ENCODE measurements at places on chromosomes 11 and 22. TPM values are rescaled to one million over a fixed set of nuclear protein-coding genes. Genes with fewer than 3 reads are reported as not detected.

The PHLDA2 gene
- total RNA-seq: 7.1 TPM

GRCh38 chr22:41023299-41023623, 69.1 kb upstream of the EP300 start:
- H3K27ac ChIP-seq: no peak overlapping the region
- H3K36me3 ChIP-seq: no peaks in the 10 kb centered on the region
- H3K27me3 ChIP-seq: no peaks in the 10 kb centered on the region
- H3K4me3 ChIP-seq: no peak overlapping the region
- no peaks in the 10 kb centered on the region for H3K4me1 ChIP-seq

DNA sequence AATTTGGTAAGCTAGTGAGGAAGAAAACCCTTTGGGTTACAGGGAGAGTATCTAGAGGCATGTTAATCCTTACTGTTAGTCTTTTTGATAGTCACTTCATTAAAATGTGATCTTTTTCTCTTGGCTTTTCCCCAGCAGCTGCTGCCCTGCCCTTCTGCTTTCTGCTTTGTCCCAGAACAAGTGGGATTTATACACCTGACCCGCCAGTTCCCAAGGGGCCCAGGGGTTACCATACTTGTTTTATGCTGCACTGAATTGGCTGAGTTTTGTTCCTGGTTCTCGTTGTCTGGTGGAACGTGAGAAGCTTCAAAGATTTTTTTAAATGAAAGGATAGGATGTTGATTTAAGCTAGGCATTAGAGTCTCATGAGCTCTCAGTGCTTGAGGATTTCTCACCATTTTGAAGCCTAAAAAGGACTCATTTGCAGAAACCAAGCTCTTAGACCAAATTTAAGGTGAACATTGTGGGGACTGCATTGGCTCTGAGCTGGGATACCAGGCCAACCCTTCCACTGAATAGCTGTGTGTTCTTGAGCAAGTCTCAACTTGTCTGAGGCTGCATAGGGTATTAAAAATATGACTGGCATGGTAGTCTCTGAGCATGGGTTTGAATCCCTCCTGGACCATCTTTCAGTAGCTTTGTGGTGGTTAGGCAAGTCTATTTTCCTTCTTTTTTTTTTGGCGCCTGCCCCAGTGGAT, 6.6 kb downstream of the LIMK2 start:
- no peak for DNase-seq
- no peak overlapping the region for H3K27ac ChIP-seq
- H3K36me3 ChIP-seq: no peaks in the 10 kb centered on the region
- no peak overlapping the region for H3K4me3 ChIP-seq

- H3K36me3 ChIP-seq: no peaks in the 10 kb centered on the region
- no peak overlapping the region for H3K4me3 ChIP-seq
- H3K4me1 ChIP-seq: no peaks in the 10 kb centered on the region
- H3K27me3 ChIP-seq: no peaks in the 10 kb centered on the region
These were observed 1.7 kb upstream of the TUBGCP6 start for GRCh38 chr22:50246242-50247175.

GRCh38 chr22:37033605-37034430, 14.3 kb downstream of the MPST start:
- H3K4me3 ChIP-seq: no peak overlapping the region
- H3K36me3 ChIP-seq: no peaks in the 10 kb centered on the region
- H3K27me3 ChIP-seq: no peaks in the 10 kb centered on the region
- no peaks in the 10 kb centered on the region for H3K4me1 ChIP-seq

- peak overlapping the region; percentile 81 for H3K4me3 ChIP-seq
- H3K27me3 ChIP-seq: no peaks in the 10 kb centered on the region
- H3K36me3 ChIP-seq: no peaks in the 10 kb centered on the region
- H3K4me1 ChIP-seq: no peaks in the 10 kb centered on the region
- no peak for DNase-seq
These were observed 624 bp downstream of the TMEM41B start for GRCh38 chr11:9313648-9314290.

The YPEL4 gene
- total RNA-seq: 1.8 TPM

The SCGB1A1 gene
- total RNA-seq: not detected

The FAM180B gene
- 4.8 TPM for total RNA-seq

DNA sequence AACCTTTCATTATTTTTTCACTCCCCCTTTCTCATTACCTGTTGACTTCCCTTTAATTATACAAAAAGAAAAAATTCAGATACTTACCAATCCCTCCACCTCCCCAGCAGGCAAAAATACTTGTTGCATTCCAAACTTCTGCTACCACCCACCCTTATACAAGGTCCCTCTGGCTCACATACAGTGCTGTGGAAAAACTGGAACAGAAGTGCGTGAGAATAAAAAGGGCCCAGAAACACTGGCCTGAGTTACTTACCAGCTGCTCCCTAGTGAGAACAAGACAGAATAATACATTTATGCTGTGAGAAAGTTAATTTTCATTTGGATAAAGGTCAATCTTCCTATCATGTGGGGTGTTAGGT, 46.9 kb upstream of the RAPSN start:
- no peaks in the 10 kb centered on the region for H3K36me3 ChIP-seq
- no peak for DNase-seq
- H3K4me1 ChIP-seq: peaks cover 13% of the 10 kb centered on the region
- no peak overlapping the region for H3K4me3 ChIP-seq
- no peak overlapping the region for H3K27ac ChIP-seq

GRCh38 chr11:34302046-34302921, 55.5 kb downstream of the ABTB2 start:
- no peaks in the 10 kb centered on the region for H3K36me3 ChIP-seq
- H3K4me1 ChIP-seq: peaks cover 2% of the 10 kb centered on the region
- no peak for DNase-seq
- no peak overlapping the region for H3K4me3 ChIP-seq
- no peaks in the 10 kb centered on the region for H3K27me3 ChIP-seq
- H3K27ac ChIP-seq: no peak overlapping the region

DNA sequence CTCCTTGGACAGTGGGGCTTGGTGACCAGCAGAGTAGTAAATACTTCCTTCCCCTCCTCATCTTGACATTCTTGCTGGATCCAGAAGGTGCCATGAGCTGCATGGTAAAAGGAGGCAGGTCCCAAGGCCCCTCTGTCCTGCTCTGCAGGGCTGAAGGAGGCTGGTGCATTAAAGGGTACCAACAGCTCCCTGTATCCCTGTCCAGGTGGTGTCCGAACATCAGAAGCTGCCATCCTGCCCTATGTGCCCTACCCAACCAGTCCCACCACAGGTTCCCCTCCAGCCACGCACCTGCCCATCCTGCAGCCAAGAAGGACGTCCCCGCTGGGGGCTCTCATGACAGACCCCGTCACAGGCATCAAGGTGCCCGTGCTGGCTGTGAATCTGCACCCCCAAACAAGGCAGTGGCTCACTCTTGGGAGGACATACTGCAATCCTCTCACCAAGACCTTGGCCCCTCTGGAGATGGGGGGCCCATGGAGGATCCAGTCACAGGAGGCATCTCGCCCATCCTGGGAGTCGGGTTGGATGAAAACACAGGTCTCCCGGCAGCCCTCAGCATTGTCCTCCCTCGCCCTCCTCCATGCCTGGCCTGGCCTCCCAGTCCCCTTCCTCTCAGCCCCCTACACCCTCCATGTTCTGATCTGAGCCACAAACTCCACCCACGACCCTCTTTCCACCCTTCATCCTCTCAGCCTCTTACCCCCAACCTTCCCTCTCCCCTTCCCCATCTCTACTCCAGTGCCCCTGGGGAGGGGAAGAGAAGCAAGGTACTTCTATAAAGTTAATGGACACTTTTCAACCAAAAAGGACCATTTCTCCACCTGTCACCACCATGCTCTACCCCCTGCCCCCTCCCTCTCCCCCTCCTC, 55.1 kb downstream of the BTG4 start:
- H3K27me3 ChIP-seq: no peaks in the 10 kb centered on the region
- no peaks in the 10 kb centered on the region for H3K36me3 ChIP-seq
- H3K27ac ChIP-seq: no peak overlapping the region
- no peak overlapping the region for H3K4me3 ChIP-seq
- H3K4me1 ChIP-seq: no peaks in the 10 kb centered on the region

The CHRM1 gene
- not detected for total RNA-seq

- no peaks in the 10 kb centered on the region for H3K36me3 ChIP-seq
- H3K4me3 ChIP-seq: no peak overlapping the region
- no peaks in the 10 kb centered on the region for H3K4me1 ChIP-seq
- no peaks in the 10 kb centered on the region for H3K27me3 ChIP-seq
- DNase-seq: no peak
These were observed 5.0 kb upstream of the CCDC88B start for GRCh38 chr11:64334764-64335735.

DNA sequence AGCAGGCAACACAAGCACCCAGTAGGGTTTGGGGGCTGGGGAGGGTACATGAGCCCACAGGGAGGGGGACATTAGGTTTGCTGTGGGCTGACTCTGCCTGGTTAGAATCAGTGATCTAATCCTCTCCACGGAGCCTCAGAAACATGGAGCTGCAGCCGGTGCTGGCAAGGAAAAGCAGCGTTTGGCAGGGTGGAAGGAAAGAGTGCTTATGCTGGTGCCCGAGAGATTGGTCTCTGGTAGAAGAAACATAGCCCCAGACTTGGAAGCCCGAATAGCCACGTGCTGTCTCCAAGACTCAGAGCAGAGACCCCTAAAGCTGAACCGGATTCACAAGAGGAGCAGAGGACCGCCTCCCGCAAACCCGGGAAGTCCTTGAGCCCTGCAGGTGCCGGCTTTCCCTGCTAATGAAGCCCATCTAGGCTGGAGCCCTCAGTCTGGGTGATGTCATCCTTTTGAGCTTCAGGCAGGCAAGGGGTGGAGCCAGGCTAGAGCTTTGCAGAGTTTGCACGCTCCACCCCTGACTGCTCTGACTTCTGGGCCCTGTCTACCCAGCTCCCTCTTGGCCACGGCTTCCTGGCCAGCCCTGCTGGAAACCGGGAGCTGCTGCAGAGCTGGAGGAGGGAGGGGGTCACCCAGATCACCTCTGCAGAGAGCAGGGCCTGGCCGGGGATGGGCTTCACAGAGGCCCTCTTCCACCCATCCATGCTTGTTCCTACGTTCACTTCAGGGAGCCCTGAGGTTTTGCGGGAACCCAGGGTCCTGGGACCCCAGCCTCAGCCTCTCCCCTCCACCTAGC, 35.0 kb upstream of the JAM3 start:
- H3K27me3 ChIP-seq: no peaks in the 10 kb centered on the region
- no peaks in the 10 kb centered on the region for H3K36me3 ChIP-seq
- DNase-seq: peak; percentile 92
- no peaks in the 10 kb centered on the region for H3K4me1 ChIP-seq
- H3K27ac ChIP-seq: peak overlapping the region; percentile 82

DNA sequence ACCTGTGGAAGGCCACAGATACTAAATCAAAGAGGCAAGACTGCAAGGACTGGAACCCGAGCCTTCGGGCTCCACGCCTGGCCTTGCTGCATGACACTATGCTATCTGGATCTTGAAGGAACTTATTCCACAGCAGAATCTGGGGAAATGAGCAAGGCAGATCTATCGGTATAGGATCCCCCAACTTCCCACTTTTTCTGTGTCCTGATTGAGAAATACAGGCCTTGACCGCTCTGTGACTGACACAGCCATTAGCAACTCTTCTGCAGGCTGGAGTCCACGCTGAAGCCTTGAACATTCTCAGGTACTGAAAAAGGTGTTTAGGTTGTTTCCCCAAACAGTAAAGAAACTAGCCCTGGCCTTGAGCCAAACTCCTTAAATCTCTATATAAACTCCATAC, 241.2 kb upstream of the NARS2 start:
- no peak overlapping the region for H3K4me3 ChIP-seq
- no peaks in the 10 kb centered on the region for H3K4me1 ChIP-seq
- no peaks in the 10 kb centered on the region for H3K36me3 ChIP-seq
- no peak overlapping the region for H3K27ac ChIP-seq
- no peaks in the 10 kb centered on the region for H3K27me3 ChIP-seq

GRCh38 chr11:61164606-61165424, 3.6 kb upstream of the VPS37C start:
- DNase-seq: no peak
- no peaks in the 10 kb centered on the region for H3K27me3 ChIP-seq
- H3K27ac ChIP-seq: no peak overlapping the region

GRCh38 chr11:80726236-80726635, 1285.4 kb upstream of the TENM4 start:
- H3K27me3 ChIP-seq: no peaks in the 10 kb centered on the region
- H3K36me3 ChIP-seq: no peaks in the 10 kb centered on the region
- H3K4me3 ChIP-seq: no peak overlapping the region

The FGF3 gene
- not detected for total RNA-seq

- DNase-seq: no peak
- no peaks in the 10 kb centered on the region for H3K36me3 ChIP-seq
- H3K4me3 ChIP-seq: no peak overlapping the region
- peak overlapping the region; percentile 57 for H3K27ac ChIP-seq
- peaks cover 18% of the 10 kb centered on the region for H3K4me1 ChIP-seq
These were observed 53.1 kb downstream of the SWAP70 start for GRCh38 chr11:9717040-9717357.

The TSSK2 gene
- not detected for total RNA-seq

The TMEM45B gene
- 0.19 TPM for total RNA-seq

GRCh38 chr11:94590352-94591041, 23.3 kb downstream of the PIWIL4 start:
- no peak overlapping the region for H3K27ac ChIP-seq
- DNase-seq: no peak
- no peak overlapping the region for H3K4me3 ChIP-seq
- H3K27me3 ChIP-seq: no peaks in the 10 kb centered on the region
- no peaks in the 10 kb centered on the region for H3K4me1 ChIP-seq

GRCh38 chr11:19393941-19394340, 153.2 kb upstream of the E2F8 start:
- H3K4me3 ChIP-seq: no peak overlapping the region
- no peak for DNase-seq
- no peaks in the 10 kb centered on the region for H3K27me3 ChIP-seq
- H3K27ac ChIP-seq: no peak overlapping the region
- H3K4me1 ChIP-seq: no peaks in the 10 kb centered on the region
- no peaks in the 10 kb centered on the region for H3K36me3 ChIP-seq

- H3K27me3 ChIP-seq: no peaks in the 10 kb centered on the region
- H3K4me1 ChIP-seq: no peaks in the 10 kb centered on the region
- no peak overlapping the region for H3K4me3 ChIP-seq
These were observed 161.0 kb downstream of the FEZ1 start for GRCh38 chr11:125335106-125335505.

DNA sequence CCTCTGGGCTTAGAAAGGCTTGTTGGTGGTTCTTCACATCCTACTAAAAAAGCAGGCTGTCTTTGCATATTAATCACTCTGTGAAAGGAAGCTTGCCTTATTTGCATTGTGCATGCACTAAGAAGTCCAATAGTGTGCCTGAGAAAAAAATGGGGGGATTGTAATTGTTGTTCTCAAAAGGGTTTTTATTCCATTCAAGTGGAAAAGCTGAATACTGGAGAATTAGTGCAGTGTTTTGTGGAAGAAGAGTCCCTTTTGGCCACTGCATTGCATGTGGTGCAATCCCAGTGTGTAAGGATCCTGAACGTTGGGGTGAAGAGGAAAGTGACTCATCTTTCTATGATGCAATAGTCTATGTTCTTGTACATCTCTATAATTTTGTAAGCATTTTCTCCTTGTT, 16.5 kb downstream of the NCAM1 start:
- no peaks in the 10 kb centered on the region for H3K4me1 ChIP-seq
- H3K36me3 ChIP-seq: no peaks in the 10 kb centered on the region
- DNase-seq: no peak
- no peak overlapping the region for H3K27ac ChIP-seq
- no peaks in the 10 kb centered on the region for H3K27me3 ChIP-seq
- no peak overlapping the region for H3K4me3 ChIP-seq

The SERHL2 gene
- total RNA-seq: 2.9 TPM

The CCDC87 gene
- total RNA-seq: 0.33 TPM

GRCh38 chr22:30195245-30196140, 51.1 kb downstream of the LIF start:
- H3K4me3 ChIP-seq: no peak overlapping the region
- peaks cover 3% of the 10 kb centered on the region for H3K4me1 ChIP-seq
- no peak for DNase-seq
- H3K36me3 ChIP-seq: no peaks in the 10 kb centered on the region

The GAL gene
- total RNA-seq: not detected

GRCh38 chr11:19232910-19233503, 7.7 kb downstream of the E2F8 start:
- no peak overlapping the region for H3K4me3 ChIP-seq
- no peaks in the 10 kb centered on the region for H3K27me3 ChIP-seq
- H3K36me3 ChIP-seq: no peaks in the 10 kb centered on the region
- no peak for DNase-seq
- H3K4me1 ChIP-seq: no peaks in the 10 kb centered on the region
- H3K27ac ChIP-seq: no peak overlapping the region
